Activated naive CD4-positive, alpha-beta T cell treated with anti-CD3 and anti-CD28 coated beads, Interleukin-2, amount 50 U/mL, for 72 hours (primary cell): ENCODE measurements at places on chromosomes 3 and 15. TPM values are rescaled to one million over a fixed set of nuclear protein-coding genes. Genes with fewer than 3 reads are reported as not detected.

DNA sequence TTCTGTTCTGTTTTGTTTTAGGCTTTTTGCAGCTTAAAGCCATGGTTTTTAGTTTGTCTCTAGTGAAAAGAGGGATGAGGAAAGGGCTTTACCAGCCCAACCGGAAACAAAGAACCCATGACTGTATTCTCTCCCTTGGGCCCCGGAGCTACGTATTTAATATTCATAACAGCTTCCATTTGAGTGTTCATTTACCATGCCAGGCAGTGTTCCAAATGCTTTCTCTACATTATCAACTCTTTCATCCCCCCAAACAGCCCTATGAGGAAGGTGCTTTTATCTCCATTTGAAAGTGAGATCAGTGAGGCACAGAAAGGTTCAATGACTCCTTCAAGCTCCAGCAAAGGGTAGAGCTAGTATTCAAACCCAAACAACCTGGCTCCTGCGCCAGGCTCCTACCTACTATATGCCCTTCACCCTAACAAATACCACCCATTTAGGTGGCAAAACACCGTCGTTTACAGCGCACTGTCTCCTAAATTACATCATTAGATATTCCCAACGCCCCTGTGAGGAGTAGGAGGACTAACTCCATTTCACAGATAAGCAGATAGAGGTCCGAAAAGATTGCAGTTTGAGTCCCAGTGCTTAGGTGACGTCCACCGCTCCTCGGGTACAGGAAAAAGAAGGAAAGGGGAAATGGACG, 27.9 kb downstream of the GTPBP8 start:
- no peak for DNase-seq

DNA sequence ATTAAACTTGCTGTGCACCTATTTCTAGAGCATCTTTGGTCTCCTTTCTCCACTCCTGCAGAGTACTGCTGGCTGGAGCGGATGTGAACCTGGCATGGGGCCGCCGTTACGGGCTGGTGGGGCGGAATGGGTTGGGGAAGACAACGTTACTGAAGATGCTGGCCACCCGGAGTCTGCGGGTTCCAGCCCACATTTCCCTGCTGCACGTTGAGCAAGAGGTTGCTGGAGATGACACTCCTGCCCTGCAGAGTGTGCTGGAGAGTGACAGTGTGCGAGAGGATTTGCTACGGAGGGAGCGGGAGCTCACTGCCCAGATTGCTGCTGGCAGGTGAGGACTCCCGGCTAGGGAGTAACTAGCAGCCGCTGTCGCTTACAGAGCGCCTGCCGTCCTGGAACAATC, 2.1 kb downstream of the ABCF3 start:
- no peak for DNase-seq

Gene SLC6A20
- total RNA-seq = not detected

- DNase-seq = no peak
These were observed 269.2 kb upstream of the CTNNB1 start for GRCh38 chr3:40930131-40930538.

Gene RASGRF1
- total RNA-seq = not detected

Gene PRR20G
- total RNA-seq = not detected

GRCh38 chr3:159881828-159882309, 106.8 kb upstream of the IL12A start:
- no peak for DNase-seq

DNA sequence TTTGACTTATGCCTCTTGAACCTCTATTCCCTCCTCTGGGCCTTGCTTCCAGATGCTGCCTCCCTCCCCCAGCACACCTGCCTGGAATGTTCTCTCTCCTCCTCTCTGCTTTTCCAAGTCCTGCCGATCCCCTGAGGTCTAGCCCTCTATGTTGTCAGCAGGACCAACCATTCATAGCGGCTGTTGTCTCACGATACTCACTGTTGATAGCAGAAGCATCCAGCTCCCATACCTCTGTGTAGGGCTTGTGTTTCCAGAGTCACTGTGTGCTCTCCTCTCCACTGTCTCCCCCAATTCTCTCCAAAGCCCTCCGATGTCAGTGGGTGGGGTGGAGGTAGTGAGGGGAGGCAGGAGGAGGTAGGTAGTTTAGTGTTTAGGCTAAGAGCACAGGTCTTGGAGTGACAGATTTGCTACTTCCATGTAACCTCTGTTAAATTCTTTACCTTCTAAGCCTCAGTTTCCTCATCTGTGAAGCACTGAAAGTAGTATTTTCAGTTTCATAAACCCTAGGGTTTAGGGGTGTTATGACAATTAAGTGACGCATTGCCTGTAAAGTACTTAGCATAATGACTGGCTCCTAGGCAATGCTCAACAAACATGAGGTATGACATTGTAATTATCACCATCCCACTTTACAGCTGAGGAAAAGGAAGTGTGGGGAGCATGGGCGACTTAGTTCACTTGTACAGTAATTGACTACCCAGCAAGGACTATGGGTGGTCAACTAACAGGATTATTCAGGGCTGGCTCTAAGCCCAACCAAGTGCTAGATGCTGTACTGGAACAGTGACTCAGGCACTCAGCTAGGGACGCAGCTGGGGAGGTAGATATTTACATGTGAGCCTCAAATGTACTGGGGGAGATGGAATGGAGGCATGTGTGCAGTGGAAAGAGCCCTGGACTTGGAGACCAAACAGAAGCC, 122.8 kb downstream of the CACNA1D start:
- DNase-seq = no peak

Gene PLOD2
- total RNA-seq = not detected

DNA sequence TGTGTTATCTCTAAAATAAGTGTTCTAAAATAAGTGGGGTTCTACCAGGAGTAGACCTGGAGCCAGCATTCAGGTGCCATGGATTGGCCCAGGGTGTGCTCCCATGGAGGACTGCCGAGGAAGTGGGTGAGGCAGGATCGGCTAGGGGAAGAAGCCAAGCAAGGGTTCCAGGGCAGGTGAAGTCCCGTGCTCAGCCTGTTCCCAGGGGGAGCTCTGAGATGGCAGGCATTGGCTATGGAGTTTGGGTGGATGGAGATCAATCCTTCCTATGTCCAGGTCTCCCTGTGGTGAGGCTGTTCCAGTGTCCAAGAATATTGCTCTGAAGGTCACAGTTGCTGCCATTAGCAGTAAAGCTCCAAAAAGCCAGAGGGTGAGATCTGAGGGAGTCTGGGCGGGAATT, 46.9 kb upstream of the ITGA11 start:
- DNase-seq = no peak

GRCh38 chr3:100352296-100353231, 18.0 kb downstream of the NIT2 start:
- no peak for DNase-seq

GRCh38 chr15:75182187-75183131, 19.2 kb upstream of the C15orf39 start:
- DNase-seq = no peak

- no peak for DNase-seq
These were observed 134.5 kb upstream of the AADACL2 start for GRCh38 chr3:151599103-151599672.

DNA sequence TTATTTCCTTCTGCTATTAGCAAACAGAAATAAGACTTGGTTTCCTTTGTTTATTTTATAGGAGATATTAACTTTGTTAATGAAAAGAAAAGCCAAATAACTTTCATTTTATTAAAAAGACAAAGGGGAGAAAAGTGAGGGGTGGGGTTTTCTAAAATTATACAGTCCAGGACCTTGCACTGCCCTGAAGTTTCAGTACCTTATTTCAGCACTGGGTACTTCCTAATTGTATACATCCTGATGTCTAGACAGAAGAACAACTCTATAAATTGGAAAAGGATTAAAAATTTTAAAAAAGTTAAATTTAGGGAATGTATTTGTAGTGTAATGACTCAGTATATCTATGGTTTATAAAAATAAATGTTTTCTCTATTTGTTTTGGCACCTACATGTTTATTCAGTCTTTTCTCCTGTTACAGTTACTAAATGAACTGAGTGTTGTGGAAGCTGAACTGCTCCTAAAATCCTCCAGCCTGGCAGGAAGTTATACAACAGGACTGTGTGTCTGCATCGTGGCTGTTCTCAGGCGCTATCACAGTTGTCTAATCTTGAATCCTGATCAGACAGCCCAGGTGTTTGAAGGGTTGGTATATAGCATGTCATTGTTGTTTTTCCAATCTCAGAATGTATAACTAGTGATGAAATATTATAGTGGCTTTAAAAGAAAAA, 27.6 kb upstream of the P2RY13 start:
- DNase-seq = no peak

DNA sequence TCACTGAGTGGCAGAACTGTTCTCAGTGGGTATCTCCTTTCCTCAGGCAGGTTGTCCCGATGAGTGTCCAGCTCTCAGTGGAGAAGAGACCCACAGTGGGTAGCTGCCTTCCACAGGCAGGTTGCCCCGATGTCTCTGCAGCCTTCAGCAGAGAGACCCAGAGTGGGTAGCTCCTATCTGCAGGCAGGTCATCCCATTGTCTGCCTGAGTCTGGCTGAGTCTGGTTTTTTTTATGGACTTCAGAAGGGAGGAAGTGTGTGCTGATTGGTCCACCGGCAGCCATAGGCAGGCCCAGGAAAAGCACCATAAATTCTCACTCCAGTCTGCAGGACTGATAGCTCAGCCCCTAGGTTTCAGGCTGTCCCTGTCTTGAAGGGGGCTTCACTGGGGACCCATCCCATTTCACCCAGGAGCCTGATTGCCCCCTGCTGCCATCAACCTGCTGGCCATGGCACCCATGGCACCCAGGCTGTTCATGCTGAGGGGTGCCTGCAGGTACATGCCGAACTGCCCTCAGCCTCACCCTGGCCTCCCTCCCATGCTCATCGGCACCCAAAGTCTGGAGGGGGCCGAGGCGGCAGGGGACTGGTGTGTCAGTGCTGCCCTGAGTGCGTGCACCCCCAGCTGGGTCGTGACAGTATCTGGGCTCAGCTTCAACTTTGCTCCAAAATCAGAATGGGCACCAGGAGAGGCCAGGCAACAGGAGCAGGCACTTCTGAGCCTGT, 3.6 kb upstream of the LIMD1 start:
- DNase-seq = no peak

Gene ZPLD1
- not detected for total RNA-seq

GRCh38 chr3:62926494-62926893, 51.3 kb upstream of the CADPS start:
- no peak for DNase-seq

DNA sequence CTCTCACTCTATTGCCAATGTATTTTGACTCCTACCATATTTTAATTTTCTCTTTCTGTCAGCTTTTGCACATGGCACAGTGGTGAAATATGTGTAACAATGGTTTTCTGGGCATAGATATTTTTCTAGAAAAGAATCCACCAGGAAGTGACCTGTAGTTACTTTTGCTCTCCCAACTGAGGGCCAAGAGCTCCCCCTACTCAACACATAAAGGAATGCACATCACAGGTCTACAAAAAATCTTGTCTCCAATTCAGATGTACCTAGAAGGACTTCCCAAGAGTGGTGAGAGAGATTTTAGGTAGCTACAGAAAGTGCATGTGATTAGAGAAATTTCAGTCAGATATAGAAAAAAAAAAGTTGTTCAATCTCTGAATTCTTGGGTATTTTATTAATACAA, 15.6 kb downstream of the CPA3 start:
- no peak for DNase-seq

GRCh38 chr3:184619787-184620430, 58.3 kb downstream of the EPHB3 start:
- DNase-seq = no peak

DNA sequence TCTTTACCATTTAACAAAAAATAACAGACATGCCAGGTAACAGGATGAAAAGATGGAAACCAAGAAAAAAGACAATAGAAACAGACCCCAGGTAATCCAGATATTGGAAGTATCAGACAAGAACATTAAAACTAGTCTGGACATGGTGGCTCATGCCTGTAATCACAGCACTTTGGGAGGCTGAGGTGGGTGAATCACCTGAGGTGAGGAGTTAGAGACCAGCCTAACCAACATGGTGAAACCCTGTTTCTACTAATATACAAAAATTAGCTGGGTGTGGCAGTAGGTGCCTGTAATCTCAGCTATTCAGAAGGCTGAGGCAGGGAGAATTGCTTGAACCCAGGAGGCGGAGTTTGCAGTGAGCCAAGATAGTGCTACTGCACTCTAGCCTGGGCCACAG, 40.6 kb downstream of the ACAD9 start:
- no peak for DNase-seq

DNA sequence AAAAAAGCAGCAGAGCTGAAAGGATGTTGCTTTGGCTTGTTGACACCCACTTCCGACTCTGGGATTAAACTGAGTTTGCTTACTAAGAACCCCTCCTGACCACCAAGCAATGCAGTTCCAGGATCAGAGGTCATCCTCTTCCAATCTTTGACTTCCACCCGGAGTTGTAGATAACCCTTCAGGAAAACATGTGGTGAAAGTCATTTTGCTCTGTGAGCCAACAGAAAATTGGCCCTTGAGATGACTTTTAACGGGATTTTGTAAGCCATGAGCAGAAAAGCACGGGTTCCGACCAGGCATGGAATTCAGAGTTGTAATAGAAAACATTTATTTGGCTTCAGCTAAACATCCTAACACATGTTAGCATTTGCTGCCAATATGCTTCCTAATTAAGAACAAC, 171.6 kb upstream of the NR2F2 start:
- no peak for DNase-seq

GRCh38 chr3:110456001-110456400, 615.6 kb upstream of the NECTIN3 start:
- no peak for DNase-seq

Gene MORC1
- total RNA-seq = not detected

Gene CCR1
- total RNA-seq = not detected

GRCh38 chr3:152255290-152255689, 13.4 kb upstream of the MBNL1 start:
- no peak for DNase-seq

GRCh38 chr15:73751511-73751898, 1.6 kb downstream of the INSYN1 start:
- DNase-seq = no peak

- DNase-seq = no peak
These were observed 10.1 kb upstream of the STIMATE start for GRCh38 chr3:52907497-52907896.

DNA sequence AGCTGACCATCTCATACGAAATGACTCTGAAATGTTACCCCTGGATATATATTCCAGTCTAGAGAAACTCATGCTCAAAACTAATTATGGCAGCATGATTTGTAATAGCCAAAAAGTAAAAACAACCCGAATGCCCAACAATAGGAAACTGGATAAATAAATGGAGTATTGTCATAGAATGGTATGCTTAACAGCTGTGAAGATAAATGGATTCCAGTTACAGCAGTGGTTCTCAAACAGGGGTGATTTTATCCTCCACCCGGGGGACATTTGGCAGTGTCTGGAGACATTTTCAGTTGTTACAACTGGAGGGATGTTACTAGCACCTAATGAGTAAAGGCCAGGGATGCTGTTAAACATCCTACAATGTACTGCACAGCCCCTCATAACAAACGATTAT, 52.3 kb upstream of the PIAS1 start:
- DNase-seq = no peak

Gene PLXND1
- 3.5 TPM for total RNA-seq

DNA sequence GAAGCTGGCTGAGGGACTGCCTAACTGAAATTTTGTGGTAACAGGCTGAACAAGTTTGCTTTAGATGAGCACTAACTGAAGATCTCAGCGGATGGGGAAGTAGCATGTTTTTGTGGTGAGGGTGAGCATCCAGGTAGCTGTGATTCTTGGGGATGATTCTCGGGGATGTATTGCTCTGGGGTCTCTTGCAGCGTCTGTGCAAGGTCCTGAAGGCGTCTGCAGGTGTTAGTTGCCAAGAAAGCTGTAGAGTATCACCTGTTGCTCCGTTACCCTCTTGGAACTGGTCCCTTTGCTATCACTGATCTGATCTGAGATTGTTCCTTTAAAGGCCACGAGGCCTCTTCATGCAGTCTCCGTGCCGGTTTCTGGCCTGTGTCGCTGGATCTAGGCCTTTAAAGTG, 6.0 kb downstream of the TMED3 start:
- no peak for DNase-seq

- DNase-seq = no peak
These were observed 16.5 kb upstream of the TSEN2 start for GRCh38 chr3:12467746-12468145.
